ENCODE measurements at places on chromosomes 1 and 21.

DNA sequence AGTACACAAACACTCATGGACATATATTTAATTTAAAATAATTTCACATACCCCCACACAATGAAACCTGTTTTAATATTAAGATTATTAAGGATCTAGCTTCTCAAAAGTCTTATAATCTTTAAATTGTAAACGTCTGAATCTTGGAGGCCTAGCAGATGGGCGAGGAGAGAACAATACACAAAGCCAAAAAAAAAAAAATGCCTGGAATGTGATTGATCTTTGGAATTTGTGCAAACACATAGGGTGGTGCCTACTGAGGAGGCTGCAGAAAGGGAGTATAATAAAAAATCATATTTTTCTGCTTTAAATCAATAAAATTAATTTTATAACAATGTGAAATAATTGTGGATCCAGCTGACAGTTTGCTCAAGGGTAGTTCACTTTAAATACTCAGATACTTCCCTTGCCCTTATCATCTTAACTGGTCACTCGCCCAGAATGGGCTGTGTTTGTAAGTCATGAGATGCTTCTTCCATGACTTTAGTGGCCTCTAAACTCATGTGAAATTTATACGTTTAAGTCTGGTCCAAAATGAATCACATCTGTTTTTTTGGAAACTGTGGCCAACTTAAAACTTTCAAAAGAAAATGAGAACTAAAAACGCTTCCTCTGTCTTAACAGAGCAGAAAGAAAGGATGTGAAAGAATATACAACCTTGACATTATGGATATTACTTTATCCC, 802.8 kb upstream of the CXADR start:
- DNase-seq: no peak

- no peak for DNase-seq
Observed at GRCh38 chr1:208189183-208189582, 55.0 kb downstream of the PLXNA2 start.

GRCh38 chr21:38787461-38788274, 18.1 kb upstream of the ETS2 start:
- no peak for DNase-seq

DNA sequence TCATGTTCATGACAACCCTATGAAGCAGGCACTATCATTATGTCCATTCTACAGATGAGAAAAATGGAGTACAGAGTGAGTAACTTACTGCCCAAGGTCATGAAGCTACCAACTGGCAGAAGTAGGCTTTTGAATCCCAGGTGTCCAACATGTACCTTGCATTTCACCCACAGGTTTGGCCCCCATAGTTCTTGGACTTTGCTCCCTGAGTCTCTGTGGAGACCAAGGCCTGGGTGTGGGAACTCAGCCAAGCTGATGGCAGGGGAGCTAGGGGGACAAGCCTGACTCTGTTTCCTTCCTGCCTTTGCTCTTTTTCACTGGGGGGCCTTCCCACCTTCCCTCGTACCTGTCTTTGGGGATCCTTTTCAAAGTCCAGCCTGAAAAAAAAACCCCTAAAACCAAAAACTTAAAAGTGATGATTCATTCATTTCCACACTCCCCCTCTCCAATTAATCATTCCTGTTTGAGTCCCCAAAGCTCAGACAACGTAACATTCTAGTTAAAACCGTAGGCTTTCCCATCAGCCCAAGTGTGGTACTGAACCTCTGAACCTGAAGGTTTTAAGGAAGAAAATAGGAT, 8.5 kb upstream of the TTC22 start:
- DNase-seq: no peak
